ENCODE measurements at places on chromosomes 3 and 15. TPM values are rescaled to one million over a fixed set of nuclear protein-coding genes. Genes with fewer than 3 reads are reported as not detected.

DNA sequence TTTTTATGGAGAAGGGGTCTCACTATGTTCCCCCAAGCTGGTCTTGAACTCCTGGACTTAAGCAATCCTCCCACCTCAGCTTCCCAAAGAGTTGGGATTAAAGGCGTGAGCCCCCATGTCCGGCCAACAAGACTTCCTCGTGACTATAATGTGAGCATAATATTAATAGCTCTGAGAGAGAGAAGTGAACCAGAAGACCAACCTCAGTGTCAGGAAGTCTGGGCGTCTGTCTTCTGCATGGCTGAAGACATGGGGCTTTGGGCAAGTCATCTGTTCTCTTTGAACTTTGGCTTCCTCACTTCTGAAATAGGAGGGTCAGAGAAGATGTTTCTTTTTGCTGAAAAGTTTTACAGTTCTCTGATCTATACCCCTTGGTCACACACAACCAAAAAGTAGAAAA is 92.1 kb downstream of the SLC49A4 start:
- no peaks in the 10 kb centered on the region for H3K27me3 ChIP-seq
- no peak overlapping the region for H3K4me3 ChIP-seq
- H3K27ac ChIP-seq: no peak overlapping the region
- H3K4me1 ChIP-seq: peaks cover 14% of the 10 kb centered on the region
- DNase-seq: no peak

GRCh38 chr15:70563561-70564095 is 199.7 kb downstream of the UACA start:
- no peaks in the 10 kb centered on the region for H3K36me3 ChIP-seq
- no peak overlapping the region for H3K27ac ChIP-seq
- no peak for DNase-seq
- H3K4me1 ChIP-seq: peaks cover 12% of the 10 kb centered on the region
- H3K4me3 ChIP-seq: no peak overlapping the region
- no peaks in the 10 kb centered on the region for H3K27me3 ChIP-seq

GRCh38 chr3:187982142-187982541 is 171.8 kb upstream of the LPP start:
- H3K4me3 ChIP-seq: no peak overlapping the region
- peaks cover 6% of the 10 kb centered on the region for H3K36me3 ChIP-seq
- peaks cover 47% of the 10 kb centered on the region for H3K4me1 ChIP-seq
- DNase-seq: no peak
- no peaks in the 10 kb centered on the region for H3K27me3 ChIP-seq
- no peak overlapping the region for H3K27ac ChIP-seq

DNA sequence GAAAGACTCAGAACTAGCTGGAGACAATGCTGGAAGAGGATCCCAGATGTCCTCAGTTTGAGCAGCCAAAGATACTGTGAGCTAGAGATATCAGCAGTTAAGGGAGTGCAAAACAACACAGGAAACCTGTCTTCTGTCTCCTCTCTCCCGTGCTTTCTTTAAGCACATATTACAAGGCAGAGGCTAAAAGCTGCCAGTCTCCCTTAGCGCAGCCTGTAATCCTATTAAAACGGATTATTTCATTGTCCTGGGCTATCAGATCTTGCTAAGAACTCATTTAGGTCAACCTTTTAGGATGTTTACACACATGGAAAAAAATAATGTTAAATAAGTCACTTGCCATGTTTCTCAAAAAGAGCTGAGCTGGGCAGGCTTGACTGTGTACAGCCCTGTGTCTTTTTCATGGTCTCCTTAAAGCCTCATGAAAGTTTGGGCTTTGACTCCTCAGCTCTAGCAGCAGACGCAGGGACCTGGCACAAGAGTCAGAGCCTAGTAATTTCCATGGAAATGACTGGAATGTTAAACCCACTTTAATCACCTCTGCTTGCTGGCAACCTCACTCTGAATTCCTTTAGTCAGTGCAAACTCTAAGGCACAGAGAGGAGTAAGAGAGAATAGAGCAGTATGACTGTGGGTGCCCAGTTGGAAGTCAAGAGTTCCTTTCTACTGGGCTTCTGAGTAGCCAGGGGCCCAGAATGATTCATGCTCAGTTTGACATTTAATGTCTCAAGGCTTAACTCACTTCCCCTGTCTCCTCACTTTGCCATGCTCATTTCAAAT is 491.9 kb downstream of the NTRK3 start:
- no peaks in the 10 kb centered on the region for H3K36me3 ChIP-seq
- H3K4me3 ChIP-seq: no peak overlapping the region
- H3K4me1 ChIP-seq: peaks cover 11% of the 10 kb centered on the region

GRCh38 chr3:194401346-194401745 is 2.3 kb upstream of the GP5 start:
- H3K4me3 ChIP-seq: no peak overlapping the region
- no peaks in the 10 kb centered on the region for H3K27me3 ChIP-seq
- H3K36me3 ChIP-seq: peaks cover 2% of the 10 kb centered on the region
- H3K4me1 ChIP-seq: peaks cover 39% of the 10 kb centered on the region
- no peak overlapping the region for H3K27ac ChIP-seq

The DUOXA2 gene
- total RNA-seq: not detected

The IMP3 gene
- 134 TPM for total RNA-seq

The FETUB gene
- not detected for total RNA-seq
